Activated CD8-positive, alpha-beta memory T cell treated with anti-CD3 and anti-CD28 coated beads, Interleukin-2, amount 50 U/mL, for 4 hours (primary cell): ENCODE measurements at places on chromosomes 4 and X.

- no peak for DNase-seq
Measured at GRCh38 chr4:114200026-114200425, 220.6 kb upstream of the ARSJ start.

DNA sequence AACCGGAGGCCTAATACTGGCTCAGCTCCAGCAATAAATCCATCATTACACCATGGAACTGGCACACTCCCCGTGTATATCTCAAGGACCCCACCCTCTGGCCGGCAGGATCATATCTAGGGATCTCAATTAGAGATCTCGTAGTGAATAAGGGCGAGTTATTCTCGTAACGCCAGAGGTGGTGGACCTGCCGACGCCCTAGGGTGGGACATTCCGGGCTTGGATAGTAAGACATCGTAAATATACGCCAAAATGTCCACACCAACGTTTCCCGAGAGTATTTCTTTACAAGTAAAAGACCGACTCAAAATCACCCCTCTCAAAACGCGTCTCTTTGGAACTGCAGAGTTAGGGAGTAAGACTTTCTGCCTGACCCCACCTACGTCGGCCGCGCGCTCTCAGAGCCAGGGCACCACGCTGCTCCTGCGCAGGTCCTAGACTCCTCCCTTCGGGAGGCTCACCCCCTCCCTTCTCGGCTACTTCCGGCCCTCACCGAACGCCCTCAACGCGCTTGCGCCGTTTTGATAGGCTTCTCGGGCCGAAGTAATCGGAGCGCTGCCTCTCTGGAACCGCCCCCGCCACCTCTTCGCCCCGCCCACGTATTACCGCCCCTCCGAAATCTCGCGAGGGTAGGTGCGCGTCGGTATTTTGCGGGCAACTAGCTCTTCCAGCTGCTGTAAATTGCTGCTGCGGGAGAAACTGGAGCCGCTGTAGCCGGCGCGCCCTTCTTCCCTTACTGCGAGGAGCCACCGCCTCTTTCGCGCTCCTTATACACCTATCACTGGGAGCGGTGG lies at the start of gene WDR44:
WDR44 (plus strand) TSS at position 643 of the 794 bp plus-strand sequence. CDS start 398 bp downstream, outside the sequence.
- peak; percentile 89 for DNase-seq

GRCh38 chrX:24276015-24276414 lies 37.9 kb downstream of the SUPT20HL2 start:
- no peak for DNase-seq

- DNase-seq, result no peak
Measured at GRCh38 chr4:185456131-185456530, 15.4 kb downstream of the CCDC110 start.

GRCh38 chrX:29699239-29699638 lies 516.1 kb upstream of the MAGEB2 start:
- no peak for DNase-seq

GRCh38 chrX:137052643-137053235 lies 18.9 kb upstream of the GPR101 start:
- peak; percentile 25 for DNase-seq

GRCh38 chr4:154427149-154427548 lies 64.5 kb downstream of the DCHS2 start:
- no peak for DNase-seq

DNA sequence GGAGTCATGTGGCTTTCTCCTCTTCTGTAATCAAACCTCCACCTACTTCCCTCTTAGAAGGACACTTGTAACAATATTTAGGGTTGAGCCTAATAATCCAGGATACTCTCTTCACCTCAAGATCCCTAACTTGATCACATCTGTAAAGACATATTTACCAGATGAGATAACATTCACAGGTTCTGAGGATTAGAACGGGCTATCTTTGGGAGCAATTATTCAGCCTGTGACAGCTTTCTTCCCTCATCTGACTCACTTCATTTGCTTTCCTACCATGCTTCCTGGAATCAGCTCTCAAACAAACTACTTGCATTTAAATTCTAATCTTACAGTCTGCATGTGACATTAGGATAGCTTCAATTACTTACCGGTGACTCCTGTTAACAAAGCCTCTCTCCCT lies 133.5 kb upstream of the NDST3 start:
- no peak for DNase-seq

DNA sequence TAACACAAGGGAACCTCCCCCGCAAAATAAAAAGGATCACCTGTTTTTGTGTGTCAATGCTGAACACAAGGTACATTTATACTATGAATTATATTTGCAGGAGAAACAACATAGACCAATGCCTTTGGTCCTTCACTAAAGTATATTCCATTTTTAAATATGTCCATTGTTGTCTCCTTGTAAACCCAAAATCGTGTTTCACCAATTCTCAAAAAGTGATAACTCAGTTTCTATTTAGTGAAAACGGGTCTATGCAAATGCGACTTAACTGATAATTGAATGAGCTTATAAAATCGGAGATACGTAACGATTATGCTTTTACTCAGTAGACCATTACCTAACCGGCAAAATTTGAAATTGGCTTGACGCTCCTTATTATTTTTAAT lies 2.1 kb downstream of the BRWD3 start:
- no peak for DNase-seq

DNA sequence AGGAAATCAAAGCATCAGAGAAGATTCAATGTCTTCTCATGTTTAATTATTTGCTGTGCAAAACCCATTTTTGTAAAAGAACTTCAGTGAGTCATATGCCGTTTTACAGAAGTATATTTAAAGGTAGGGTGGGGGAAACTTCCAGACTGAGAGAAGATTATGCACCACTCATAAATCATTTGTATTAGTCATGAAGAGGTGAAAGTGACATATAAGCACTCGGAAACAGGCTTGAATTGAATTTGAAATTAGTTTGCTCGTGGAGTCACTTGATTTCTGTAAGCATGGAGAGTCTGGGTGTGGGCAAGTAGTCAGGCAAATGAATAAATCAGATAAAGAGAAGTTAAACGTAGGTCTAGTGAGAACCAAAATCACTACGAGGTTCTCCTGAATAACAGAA lies 335.1 kb downstream of the ANK2 start:
- no peak for DNase-seq

DNA sequence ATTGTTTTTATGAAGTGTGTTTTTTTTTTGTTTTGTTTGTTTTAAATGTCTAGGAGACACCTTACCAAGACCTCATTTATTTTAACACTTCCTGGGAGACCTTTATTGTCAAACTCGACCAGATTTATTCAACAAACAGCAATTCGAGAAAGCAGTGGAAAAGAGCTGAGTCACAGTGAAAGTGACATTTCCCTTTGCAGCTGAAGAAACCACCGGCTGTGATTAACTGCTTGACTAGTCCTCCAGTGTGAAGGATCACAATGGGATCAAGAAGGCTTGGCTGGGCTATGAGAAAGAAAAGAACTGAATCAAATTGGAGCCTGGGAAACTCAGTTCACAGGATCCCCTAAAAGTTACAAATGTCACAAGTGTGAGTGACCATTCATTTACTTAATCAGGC lies 11.9 kb upstream of the ADH7 start:
- DNase-seq, result no peak
